Stimulated activated CD4-positive, alpha-beta T cell treated with anti-CD3 and anti-CD28 coated beads, Interleukin-2, amount 100 ng/mL, for 24 hours (primary cell): ENCODE measurements at places on chromosomes 4 and X.

DNA sequence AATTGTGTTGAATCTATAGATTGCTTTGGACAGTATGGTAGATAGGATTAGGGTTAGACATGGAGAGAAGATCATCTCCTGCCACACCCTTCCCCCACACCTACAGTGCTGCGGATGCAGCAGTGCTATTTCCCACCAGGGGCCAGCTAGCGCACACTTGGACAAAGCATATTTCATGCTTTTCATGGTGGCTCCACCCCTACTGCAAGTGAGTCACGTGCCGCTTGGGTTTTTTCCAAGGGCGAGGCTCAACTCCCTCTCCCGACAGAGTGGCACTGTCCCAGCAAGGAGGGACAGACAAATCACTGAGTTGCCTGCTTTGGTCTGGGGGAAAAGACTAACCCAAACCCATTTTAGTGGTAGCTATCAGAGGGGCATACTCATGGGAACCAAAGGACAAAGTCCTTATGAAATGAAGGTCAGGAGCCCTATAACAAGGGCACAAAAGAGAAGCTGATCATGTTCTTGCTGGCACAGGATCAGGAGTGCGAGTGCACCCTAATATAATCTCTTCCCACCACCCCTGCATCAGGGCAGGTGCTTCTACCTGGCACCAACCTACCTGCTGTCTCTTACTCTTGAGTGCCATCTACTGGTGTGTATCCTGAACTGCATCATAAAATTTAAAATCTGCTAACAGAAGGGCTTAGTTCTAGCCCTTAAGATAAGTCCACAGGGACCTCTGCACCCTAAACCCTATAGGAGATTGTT lies 55.1 kb upstream of the PGAM4 start:
- DNase-seq, result no peak

DNA sequence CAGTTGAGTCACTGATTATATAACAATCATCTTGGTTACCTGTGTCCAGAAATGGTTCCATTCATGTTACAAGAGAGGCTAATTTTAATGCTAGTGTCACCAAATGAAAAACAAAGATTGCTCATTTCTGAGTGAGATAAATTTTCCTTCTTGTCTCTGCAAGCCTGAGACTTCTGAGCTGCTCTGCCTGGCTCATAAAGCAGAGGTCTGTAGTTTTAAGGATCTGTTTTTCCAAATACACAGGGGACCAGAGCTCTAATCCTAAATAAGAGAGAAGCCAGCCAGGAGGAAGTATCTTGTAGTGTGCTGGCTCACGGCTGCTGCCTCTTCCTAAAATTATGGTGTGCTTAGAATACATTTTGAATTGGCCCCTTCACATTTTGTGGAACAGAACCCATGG lies 42.6 kb downstream of the CLDN34 start:
- DNase-seq, result no peak

DNA sequence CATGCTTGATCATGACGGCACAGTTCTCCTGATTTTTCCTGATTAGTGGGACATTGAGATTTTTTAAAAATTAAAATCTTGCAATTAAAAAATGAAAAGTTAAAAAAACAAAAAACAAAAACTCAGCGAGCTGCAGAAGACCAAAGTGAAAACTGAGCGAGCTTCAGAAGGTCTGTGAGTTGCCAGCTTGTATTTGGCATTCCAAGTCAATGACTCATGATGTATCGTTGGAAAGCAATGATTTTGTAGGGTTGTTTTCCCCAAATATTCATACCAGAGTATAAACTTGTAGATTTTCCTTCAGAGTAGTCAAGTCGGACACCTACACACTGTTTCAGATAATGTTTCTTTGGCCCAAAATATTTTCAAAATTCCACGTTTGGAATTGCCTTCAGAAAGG lies 76.9 kb downstream of the LRRC66 start:
- DNase-seq, result no peak

DNA sequence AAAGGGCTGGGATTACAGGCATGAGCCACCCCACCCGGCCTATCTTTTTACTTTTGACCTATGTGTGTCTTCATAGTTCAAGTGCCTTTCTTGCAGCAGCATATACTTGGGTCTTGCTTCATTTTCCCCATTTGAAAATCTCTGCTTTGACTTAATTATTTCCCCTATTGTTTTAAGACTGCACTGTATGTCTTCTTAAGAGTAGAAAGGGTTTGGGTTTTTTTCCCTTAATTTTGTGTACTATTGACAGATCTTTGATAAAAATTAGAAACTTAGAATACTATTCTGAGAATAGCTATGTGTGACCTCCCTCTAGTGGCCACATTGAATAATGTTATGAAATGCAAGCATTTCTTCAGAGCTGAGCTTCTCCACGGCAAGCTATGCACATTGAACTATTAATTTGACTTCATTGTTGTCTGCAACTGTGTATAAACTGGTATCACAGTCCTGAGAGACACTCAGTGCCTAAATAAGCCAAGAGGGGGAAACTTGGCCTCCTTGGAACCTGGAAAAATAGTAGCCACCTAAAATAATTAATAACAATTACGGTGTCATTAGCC lies 8.7 kb upstream of the SLC25A4 start:
- no peak for DNase-seq

DNA sequence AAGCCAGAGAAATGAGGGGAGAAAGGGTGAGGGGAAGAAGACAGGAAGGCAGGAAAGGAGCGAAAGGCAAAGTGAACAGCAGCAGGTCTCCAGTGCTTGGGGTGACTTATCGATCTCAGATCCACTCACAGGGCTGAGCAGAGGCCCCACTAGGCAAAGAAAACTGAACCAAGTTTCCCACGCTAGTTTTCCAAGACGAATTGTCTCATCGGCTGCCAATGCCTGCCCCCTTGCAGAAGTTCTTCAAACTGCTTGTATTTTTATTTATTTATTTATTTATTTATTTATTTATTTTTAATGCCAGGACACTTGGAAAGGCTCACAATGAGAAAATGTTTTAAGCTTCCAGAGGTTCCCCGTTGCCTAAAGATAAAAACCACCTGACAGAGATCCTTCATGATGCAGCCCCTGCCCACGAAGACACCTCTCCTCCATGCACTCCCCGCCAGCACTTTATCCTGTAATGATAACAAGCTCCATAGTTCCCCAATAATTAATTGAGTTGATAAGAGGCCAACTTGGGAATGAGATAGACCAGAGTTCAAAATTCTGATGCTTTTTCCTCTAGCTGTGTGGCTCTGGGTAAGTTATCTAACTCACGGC lies 43.2 kb downstream of the QDPR start:
- DNase-seq, result no peak

- DNase-seq, result no peak
Measured at GRCh38 chrX:95703696-95704095, 980.9 kb upstream of the DIAPH2 start.

- no peak for DNase-seq
Measured at GRCh38 chrX:64190136-64190740, 15.3 kb downstream of the AMER1 start.

DNA sequence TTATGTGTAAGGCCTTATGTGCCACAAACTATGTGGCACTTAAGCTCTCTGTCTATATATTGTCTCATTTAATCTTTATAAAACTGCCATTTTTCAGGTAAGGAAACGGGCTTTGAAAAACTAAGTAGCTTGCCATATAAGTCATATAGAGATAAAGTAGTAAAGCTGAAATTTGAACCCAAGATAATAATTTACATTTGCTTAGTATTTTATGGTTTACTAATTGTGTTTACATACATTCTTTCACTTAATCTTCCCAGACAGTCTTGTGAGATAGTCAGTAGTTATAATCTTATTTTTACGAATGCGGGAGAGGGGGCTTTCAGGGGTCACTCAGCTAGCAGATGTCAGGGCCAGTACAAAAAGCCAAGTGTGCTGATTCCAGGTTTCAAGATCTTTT lies 13.9 kb upstream of the CCNG2 start:
- DNase-seq, result no peak

- DNase-seq, result no peak
Measured at GRCh38 chr4:26557164-26557563, 26.7 kb upstream of the TBC1D19 start.

DNA sequence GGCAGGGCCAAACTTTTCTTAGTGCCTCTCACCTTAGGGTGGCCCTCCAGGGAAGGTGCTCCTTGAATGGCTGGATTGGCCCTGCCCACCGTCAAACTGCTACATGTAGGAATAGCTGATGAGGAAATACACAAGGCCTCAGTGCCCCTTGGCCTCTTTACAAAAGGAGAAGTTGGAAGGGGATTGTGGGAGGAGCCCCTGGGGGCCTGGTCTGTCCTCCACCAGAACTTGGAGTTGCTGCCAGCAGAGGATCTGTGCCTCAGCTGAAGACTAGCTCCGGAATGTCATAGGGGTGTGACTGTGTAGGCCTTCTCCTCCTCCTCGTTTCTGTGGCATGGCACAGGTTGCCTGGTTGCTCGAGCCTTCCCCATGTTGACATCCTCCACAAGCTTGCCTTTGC lies 142.7 kb downstream of the AMMECR1 start:
- DNase-seq, result no peak

- no peak for DNase-seq
Measured at GRCh38 chrX:95629737-95630136, 1054.9 kb upstream of the DIAPH2 start.

GRCh38 chrX:142233400-142233799 lies 28.3 kb upstream of the MAGEC2 start:
- DNase-seq, result no peak

- no peak for DNase-seq
Measured at GRCh38 chr4:11149612-11150259, 279.0 kb downstream of the HS3ST1 start.

GRCh38 chrX:68685685-68686084 lies 38.2 kb downstream of the STARD8 start:
- no peak for DNase-seq

GRCh38 chr4:87309625-87310024 lies 13.1 kb downstream of the HSD17B13 start:
- DNase-seq, result no peak

DNA sequence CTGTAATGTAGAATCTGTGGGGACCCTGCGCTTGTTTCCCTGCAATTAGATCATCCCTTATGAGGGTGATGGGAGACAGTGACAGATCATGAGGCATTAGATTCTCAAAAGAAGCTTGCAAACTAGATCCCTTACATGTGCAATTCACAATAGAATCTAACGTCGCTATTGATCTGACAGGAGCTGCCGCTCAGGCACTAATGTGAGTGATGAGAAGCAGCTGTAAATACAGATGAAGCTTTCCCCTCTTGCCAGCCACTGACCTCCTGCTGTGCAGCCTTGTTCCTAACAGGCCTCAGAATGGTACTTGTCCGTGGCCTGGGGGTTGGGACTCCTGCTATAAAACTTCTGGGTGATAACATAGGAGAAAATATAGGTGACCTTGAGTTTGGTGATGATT lies 1076.8 kb downstream of the PDHA2 start:
- no peak for DNase-seq

- peak; percentile 68 for DNase-seq
Measured at GRCh38 chrX:14039344-14039743, 9.7 kb upstream of the GEMIN8 start.

- DNase-seq, result no peak
Measured at GRCh38 chr4:146142768-146143167, 32.8 kb upstream of the LSM6 start.

- no peak for DNase-seq
Measured at GRCh38 chrX:71996826-71997225, 86.2 kb downstream of the NHSL2 start.

- DNase-seq, result no peak
Measured at GRCh38 chr4:108361446-108361820, 192.7 kb upstream of the LEF1 start.

- DNase-seq, result no peak
Measured at GRCh38 chr4:82044141-82044993, 329.4 kb downstream of the HNRNPD start.

DNA sequence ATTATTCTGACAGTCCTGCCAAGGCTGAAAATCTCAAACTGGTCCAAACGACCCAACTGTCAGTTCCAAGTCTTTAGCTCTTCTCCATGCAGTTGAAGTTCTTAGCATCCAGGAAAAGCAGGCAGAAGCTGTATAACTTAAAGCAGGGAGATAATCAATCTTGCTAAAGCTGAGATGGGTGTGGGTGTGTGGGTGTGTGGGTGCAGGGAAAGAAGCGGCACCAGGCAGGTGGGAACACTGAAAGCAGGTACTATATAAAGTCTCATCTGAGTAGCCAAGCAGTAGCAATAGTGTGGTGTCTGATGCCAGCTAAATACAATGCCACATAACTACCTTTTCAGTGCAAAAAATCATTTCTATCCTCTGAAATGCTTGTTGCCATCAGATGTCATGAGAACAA lies 69.7 kb upstream of the EGFL6 start:
- no peak for DNase-seq

DNA sequence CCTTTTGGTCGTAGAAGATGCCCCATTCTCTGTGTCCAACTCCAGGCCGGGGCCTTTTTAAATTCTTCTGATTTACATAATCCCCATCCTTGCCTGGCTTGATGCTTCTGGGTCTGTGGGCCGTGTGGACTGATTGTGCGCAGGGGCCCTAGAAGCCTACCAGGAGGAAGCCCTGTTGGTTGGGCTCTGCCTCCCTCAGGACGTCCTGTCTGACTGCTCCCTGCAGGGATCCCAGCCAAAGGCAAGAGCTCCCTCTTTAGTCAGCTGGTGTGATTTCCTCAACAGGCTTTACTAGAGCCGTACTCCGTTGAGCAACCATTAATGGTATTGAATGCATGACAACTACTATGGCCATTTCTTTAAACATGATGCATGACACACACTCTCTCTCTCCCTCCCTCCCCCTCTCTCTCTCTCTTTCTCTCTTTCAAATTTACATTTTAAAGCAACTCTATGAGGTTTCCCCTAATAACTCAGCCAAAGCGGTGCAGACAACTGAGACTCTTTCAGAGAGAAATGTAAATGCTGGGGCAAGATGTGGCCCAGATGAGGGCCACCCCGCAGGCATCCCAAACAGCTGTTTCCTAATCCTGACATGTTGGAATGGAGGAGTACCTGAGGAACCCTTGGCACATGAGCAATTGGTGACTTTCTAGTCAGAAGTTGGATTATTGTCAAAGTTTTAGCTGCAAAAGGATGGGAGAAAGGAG lies 117.3 kb downstream of the DRD5 start:
- DNase-seq, result no peak

GRCh38 chrX:44992775-44993174 lies 119.8 kb downstream of the KDM6A start:
- DNase-seq, result no peak

DNA sequence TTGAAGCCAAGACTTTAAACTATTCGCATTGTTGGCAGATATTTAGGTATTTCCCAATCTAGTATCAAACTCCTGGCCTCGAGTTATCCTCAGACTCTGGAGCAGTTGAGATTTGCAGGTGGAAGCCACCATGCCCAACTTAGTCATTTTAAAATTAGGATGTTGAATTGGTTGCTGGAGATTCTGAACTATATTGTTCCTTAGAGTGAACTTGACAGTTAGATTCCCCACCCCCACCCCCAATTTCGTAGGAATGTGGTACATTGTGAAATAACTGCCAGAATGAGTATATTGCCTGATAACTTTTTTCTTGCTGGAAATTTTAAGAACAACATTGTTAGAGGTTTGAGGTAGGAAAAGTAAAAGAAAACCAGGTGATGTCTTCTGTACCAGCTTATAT lies 2.3 kb downstream of the NOCT start:
- DNase-seq, result no peak

- DNase-seq, result no peak
Measured at GRCh38 chrX:24243692-24244091, 70.2 kb downstream of the SUPT20HL2 start.

- no peak for DNase-seq
Measured at GRCh38 chr4:150609131-150609530, 27.2 kb downstream of the MAB21L2 start.
